ENCODE measurements at places on chromosomes 5 and 9.
A peak's percentile ranks its signal among the peaks of the same experiment; 100 is the strongest.

- DNase-seq: peak; percentile 70
Measured at GRCh38 chr9:12719431-12719830, 26.2 kb downstream of the TYRP1 start.

DNA sequence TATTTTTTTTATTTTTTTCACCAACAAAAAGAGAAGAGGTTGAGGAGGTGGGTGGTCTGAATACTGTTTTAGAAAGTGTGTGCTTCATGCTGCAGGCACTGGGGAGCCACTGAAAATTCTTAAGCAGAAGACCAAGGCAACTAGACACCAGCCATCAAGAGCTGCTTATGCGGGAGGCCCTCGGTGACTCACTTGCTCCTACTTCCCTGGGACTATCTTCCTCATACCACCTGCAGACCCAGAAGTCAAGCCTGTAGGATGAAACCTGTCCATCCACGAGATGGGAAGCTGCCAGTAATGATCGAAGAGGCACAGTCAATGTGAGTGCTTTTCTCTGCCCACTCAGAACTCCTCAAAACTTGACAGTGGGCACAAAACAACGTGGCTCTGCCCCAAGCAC lies 125.8 kb upstream of the SLC44A1 start:
- no peak for DNase-seq

DNA sequence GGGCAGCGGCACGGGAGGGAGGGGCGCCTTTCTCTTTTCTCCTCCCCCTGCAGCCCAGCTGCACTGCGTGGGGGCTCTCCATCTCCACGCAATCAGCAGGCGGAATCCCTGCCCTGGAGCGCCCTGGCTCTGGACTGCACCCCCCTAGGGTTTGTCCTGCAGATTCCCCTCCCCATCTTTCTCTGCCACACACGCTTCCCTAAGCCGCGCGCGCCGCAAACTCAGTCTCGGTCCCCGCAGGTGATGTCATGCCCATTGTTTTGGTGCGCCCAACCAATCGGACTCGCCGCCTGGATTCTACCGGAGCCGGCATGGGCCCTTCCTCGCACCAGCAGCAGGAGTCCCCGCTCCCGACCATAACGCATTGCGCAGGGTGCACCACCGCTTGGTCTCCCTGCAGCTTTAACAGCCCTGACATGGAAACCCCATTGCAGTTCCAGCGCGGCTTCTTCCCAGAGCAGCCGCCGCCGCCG lies at the start of gene KCNN2:
TSS of gene KCNN2 (plus strand) at position 347 of the 473 bp plus-strand sequence. CDS start at position 417, 70 bp downstream.
- peak; percentile 63 for DNase-seq

DNA sequence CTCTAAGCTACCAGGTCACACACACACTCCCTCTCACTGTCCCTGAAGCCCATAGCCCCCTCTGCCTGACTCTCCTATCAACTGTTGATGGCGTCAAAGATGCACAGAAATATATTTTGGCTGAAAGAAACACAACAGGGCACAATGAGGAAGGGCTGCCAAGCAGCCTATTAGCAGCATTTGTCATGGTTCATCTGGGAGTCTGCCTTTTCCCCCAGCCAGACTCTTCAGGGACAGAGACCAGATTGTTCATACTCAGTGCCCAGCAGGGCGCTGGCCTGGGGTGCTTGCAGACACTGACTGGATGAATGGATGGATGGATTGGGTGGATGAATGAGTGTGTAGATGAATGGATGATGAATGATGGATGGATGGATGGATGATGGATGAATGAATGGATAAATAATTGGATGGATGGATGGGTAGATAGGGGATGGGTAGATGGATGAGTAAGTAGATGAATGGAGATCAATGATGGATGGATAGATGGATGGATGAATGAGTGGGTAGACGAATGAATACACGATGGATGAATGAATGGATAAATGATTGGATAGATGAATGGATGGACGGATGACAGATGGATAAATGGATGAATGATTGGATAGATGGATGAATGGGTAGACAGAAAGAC lies 90.5 kb downstream of the ADAMTS2 start:
- DNase-seq: no peak

DNA sequence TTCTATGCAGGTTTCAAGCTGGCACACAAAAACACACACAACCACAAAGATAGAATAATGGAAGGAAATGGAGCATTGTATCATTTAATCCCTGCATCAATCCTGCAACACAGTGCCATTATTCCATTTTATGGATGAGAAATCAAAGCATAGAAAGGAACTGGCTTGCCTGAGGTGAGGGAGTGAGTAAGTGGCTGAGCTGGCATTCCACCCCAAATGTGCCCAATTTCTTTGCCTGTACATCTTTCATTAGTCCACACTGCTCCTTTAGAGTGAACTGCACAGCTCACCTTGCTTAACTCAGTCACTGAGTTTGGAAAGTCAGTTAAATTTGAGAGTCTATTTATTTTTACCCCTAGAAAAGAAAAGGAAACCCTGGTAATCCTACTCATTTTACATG lies 28.9 kb downstream of the ZNF366 start:
- DNase-seq: no peak

- peak; percentile 50 for DNase-seq
Measured at GRCh38 chr9:35605351-35606137, 482 bp downstream of the TESK1 start.

DNA sequence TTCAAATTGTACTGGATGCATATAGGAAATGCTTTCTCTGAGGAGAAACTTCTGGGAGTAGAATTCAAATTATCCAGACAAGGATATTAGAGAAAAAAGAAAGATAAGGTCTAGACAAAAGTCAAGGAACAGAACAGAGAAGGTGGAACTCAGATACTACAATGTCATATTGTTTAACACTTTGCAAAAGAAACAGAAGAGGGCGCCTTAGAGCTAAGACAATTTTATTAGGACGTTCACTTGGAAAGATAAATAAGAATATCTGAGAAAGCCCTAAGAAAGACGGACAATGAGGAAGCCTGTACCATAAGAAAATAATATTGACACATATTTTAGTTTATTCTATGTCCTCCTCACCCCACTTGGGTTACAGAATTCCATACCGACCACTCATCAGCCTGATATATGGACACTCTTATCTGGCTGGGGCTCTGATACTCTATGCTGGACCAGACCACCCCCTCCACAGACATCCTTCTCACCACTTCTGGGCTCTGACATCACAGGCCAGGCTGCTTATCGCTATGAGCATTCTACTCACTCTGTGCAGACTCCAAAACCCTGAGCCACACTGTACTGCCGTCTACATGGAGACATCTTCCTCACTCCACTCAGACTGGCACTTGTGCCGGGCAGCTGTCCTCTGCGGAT lies 9.1 kb upstream of the AK3 start:
- peak; percentile 48 for DNase-seq

- DNase-seq: no peak
Measured at GRCh38 chr9:108039493-108039892, 549.9 kb upstream of the KLF4 start.

DNA sequence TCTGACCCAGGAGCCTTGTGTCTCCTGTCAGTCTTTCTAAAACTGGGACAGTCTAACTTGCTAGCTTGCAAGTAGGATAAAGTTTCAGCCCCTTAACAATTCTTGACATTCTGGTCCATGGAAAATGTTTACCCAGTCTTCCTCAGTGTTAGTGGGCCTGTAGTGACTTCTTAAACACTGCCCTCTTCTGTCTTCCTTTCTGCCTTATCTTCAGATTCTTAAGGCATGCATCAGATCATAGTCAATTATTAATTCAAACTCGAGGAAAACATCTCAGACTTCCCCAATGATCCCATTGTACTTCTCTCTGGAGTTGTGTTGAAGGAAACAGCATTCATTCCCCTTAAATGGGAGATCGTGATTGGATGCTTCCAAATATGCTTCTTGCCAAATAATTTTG lies 1199.8 kb downstream of the DTWD2 start:
- no peak for DNase-seq

GRCh38 chr5:94778299-94778698 lies 159.8 kb downstream of the SLF1 start:
- no peak for DNase-seq

GRCh38 chr9:133830711-133831110 lies 92.6 kb upstream of the SARDH start:
- DNase-seq: no peak

DNA sequence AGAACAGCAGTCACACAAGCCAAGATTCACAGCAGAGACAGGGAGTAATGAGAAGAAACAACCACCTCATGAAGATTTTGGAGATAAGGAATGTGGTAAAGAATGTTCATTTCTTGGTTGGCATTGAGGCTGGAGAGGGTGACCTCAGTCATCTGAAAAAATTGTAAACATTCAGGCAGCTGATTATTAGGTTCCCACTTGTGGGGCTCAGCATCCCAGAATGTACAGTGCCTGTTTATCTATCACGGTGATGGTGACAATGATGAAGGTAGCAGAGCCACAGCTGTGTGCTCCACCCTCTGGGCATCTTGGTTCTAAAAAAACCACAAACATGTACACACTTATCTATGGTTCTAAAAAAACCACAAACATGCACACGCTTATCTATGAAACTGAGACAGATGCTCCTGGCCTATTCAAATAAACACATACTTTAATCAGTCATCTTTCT lies 143.9 kb upstream of the MOCS2 start:
- DNase-seq: no peak

DNA sequence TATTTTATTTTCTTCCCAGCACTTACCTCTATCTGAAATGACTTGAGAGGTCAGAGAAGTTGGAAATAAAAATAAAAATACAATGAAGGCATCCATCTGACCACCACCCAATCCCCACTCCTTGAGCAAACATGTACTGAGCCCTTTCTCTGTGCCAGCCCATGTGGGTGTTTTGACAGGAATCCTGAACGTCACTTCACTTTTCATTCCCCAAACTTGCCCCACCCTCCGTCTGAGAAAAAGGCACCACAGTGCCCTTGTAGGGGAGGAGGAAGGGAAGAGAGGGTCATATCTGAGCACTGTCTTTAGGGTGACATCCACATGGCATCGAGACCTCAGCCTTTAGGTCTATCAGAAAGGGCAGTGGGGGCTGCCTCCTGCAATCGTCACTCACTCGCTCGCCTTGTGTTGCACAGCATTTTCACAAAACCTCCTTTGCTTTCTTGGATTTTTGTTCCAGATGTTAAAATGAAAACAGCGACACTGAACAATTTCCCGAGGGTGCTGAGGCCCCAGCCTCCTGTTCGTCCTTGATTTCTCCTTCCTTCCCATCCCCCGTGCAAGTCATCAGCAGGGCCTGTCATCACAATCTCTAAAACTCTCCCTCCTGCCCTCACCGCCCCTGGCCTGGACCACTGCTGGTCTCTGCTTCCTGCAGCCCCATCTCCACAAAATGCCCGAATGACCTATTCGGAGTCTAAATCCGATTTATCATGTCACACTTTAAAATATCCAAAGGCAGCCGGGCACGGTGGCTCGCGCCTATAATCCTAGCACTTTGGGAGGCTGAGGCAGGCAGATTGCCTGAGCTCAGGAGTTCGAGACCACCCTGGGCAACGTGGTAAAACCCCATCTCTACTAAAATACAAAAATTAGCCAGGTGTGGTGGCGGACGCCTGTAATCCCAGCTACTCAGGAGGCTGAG lies 13.0 kb downstream of the HIGD2A start:
- no peak for DNase-seq

- no peak for DNase-seq
Measured at GRCh38 chr5:932151-932627, 39.5 kb downstream of the TRIP13 start.

GRCh38 chr5:160926428-160926827 lies 74.4 kb upstream of the ATP10B start:
- no peak for DNase-seq

GRCh38 chr5:145903113-145903512 lies 30.3 kb upstream of the GRXCR2 start:
- peak; percentile 32 for DNase-seq

DNA sequence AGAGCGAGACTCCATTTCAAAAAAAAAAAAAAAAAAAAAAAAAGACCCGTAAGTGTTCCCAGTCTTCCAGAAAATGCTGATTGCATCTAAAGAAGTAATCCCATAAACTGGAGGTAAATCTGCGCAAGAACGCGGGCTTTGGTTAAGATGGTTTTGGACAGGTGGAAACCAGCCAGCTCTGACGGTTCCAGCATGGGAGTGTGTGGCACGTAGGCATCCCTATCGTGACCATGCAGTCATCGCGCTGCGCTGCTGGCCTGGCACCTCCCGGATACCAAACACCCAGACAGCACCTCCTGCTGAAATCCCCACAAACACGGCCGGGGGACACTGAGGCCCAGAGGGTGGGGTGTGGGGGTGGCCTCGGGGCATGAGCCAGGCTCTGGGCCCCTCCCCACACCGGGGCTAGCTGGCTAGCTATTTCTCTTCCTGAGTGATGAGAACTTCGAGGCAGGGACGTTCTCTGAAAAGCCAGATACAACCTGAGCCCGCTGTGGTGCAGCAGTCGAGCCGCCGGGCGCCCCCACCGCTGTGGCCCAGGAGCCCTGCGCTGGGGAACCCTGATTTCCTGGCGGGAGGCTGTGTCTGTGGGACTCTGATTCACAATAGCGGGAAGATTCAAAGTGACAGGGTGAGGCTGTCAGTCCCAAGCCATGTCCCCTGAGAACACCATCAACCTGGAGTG lies 32.2 kb upstream of the NOTCH1 start:
- DNase-seq: no peak

DNA sequence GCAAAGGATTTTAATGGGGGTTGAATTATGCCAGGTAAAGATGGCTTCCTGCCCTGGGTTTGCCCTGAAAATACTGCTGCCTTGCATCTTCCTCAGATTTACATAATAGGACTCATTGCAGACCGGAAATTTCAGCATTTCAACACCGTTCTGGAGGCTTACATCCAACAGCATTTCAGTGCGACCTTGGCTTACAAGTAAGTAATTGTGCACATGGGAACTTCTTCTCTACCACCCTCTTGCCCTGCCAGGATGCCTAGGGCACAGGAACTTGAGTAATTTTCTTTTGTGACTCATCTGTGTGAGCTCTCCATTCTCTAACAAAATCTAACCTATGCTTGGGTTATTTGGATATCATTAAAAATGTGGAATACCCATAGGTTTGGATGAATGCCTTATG lies 80.2 kb downstream of the DOCK2 start:
- DNase-seq: no peak

DNA sequence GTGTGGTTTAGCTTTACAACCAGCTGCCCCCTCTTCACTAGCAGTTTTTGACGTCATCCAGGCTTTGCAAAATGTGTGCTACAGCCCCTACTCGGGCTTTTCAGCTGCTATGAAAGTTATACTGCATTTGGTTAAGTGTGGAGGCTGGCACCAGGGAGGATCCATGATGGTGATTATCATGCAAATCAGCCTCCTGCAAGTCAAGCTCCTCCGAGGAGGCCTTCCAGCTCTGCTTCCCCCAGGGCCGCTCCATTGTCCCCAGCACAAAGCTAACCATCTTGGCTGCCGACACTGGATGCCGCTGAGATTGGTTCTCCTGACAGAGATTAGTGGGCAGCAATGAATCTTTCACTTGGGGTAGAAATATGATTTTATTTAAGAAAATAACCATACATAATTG lies 159.6 kb downstream of the NR2F1-AS1 start:
- no peak for DNase-seq
